Stomach (tissue), 19 donors: ENCODE measurements at places on chromosomes 13 and 19.

DNA sequence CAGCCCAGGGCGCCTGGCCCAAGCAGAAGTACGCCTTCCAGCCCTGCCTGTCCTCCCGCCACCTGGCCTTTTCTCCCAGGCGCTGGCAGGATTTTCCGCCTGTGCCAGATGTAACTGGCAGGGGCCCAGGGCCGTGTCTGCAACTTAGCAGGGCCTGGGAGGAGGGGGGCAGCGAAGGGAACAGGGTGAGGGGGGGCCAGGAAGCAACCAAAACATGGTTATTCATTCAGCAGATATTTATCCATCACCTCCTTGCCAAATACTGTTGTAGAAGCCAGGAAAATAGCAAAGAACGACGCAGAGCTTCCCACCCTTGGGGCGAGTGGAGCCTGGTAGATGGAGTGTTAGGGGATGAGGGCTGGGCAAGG, 5.6 kb downstream of the TLE6 start:
- H3K36me3 ChIP-seq: no peaks in the 10 kb centered on the region
- DNase-seq: peak; percentile 93
- H3K27me3 ChIP-seq: peaks cover 12% of the 10 kb centered on the region
- peak overlapping the region; percentile 84 for H3K27ac ChIP-seq
- peaks cover 26% of the 10 kb centered on the region for H3K4me1 ChIP-seq
- no peak overlapping the region for H3K4me3 ChIP-seq

DNA sequence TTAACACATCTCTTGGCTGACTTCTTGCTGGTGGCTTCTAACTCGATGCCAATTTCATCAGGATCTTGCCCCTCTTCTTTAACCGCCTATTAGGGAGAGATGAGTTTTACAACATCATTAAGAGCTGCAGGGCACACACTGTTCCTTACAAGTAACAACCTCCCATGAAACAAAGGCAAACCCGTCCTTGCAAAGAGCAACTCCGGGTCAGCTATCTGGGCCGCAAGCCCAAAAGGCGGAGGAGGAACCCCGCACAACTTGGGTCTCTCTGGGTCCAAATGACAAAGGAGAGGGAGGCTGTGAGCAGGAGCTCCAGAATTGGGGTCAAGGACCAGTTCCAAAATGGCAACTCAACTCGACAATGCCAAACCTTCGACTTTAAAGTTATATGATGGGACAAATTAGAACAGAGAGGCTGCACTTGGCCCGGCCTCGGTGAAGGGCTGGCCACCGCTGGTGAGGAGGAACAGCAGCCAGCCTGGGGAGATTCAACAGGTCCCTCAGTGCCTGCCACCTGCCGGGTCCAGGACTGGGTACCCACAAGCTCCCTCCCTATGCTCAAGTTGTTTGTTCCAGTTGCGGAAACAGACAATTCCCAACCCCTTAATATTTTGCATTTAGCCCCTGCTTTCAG, 1.1 kb downstream of the SAFB2 start:
- peaks cover 45% of the 10 kb centered on the region for H3K4me1 ChIP-seq
- peak; percentile 27 for DNase-seq
- peaks cover 60% of the 10 kb centered on the region for H3K36me3 ChIP-seq

DNA sequence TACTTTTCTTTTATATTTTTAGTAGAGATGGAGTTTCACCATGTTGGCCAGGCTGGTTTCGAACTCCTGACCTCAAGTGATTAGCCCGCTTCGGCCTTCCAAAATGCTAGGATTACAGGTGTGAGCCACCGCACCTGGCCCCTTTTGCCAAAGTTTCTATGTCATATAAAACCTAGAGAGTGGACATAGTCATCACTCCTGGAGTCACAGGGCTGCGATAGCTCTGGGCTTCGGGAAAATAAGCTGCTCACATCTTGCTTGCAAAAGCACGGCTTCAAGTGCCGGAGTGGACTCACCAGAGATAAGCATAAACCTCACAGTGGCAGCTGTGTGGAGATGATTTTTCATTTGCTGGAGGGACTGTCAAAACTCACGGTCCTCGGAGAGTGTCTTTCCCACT, 171.2 kb downstream of the TEX29 start:
- no peaks in the 10 kb centered on the region for H3K4me1 ChIP-seq
- no peaks in the 10 kb centered on the region for H3K36me3 ChIP-seq
- no peak overlapping the region for H3K4me3 ChIP-seq
- peak; percentile 4 for DNase-seq

DNA sequence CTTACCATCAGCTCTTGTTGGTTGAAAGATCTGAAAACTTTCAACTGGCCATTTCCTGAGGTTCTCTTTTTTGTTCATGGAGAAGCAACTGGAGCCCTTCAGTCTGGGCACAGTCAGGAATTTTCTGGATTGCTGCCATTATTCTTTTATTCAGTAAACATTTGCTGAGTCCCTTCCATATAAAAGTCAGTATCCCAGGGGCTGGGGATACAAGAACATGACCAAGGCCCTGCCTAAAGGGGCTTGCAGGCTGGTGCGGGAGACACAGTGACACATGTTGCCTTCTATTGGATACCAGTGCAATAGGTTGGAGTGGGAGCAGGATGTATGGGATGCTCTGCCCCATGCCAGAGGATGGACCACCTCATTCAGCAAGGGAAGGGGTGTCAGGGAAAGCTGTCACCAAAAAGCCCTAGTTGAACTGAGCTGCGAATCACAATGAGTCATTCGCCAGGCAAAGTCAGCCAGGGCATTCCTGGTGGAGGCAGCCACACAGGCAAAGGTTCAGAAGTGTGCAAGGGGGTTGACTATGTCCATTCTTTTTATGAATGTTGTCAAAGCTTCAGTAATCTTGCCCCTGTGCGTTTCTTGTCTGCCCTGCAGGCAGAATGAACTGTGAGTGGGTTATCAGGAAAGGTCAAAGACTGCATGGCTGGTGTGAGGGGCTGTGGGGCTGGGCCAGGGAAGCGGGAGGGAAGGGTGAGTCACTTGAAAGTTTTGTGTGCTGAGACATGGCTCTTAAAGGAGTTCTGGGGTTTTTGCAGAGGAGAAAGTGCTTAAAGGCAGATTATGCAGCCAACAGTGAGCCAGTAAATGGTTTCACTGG, 395.9 kb downstream of the KCNRG start:
- no peaks in the 10 kb centered on the region for H3K36me3 ChIP-seq
- peaks cover 13% of the 10 kb centered on the region for H3K4me1 ChIP-seq

DNA sequence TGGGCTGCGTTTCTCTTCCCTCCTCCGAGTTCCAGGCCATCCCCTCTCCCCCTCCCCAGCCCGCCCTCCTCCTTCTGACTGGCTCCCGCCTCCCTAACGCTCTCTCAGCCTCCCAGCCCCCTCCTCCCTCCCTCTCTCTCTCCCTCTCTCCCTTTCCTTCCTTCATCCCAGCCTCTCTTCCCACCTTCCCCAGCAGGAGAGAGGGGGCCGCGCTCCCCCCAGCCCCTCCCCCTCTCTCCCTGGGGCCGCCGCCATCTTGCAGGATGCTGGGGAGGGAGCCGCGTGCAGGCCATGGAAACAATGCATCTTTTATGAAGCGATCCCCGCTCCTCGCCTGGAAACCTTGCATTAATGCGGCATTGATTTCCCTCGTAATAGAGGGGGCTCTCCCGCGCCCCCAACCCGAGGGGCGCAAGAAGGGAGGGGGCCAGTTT, 42.6 kb upstream of the ADGRL1 start:
- H3K4me1 ChIP-seq: peaks cover 24% of the 10 kb centered on the region
- no peaks in the 10 kb centered on the region for H3K36me3 ChIP-seq
- no peaks in the 10 kb centered on the region for H3K27me3 ChIP-seq
- peak overlapping the region; percentile 48 for H3K4me3 ChIP-seq
- DNase-seq: no peak

DNA sequence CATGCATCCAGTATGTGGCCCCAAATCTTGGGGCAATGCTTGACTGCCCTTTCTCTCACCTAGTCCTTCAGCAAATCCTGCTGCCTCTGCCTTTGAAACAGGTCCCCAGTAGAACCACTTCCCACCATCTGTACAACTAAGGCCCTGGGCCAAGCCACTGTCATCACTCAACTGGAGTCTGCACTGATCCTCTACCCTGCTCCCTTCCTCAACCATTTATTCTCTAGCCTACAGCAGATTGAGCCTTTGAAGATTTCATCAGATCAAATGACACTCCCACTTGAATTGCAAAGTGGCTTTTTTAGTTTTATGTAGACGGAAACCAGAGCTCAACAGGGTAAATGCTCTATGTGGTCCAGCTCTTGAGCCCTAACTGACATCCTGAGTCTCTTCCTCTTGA, 43.5 kb downstream of the ATP8A2 start:
- H3K36me3 ChIP-seq: no peaks in the 10 kb centered on the region
- H3K4me1 ChIP-seq: no peaks in the 10 kb centered on the region
- no peak overlapping the region for H3K27ac ChIP-seq
- peak; percentile 5 for DNase-seq
- peaks cover 12% of the 10 kb centered on the region for H3K27me3 ChIP-seq
- H3K4me3 ChIP-seq: no peak overlapping the region
